Activated T-helper 1 cell treated with Interleukin-2 at 50 U/mL for 16 hours (primary cell): ENCODE measurements at places on chromosomes 2 and 18.

DNA sequence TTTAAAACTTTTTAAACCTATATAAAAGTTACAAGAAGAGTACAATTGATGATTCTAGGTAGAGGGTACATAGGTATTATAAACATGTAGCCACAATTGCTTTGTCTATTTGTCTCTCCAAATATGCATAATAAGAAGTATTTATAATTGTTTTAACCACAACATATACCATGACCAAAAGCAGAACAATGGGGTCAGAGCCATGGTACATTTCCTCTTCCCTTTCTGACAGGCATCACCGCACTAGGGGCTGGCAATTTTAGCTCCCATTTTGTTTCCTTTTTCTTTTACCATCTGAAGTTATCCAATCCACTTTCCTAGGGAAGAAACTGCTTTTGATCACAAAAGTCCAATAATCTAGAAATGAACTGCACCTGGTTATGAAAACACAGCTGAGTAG lies 49.3 kb downstream of the TMX3 start:
- no peak for DNase-seq

DNA sequence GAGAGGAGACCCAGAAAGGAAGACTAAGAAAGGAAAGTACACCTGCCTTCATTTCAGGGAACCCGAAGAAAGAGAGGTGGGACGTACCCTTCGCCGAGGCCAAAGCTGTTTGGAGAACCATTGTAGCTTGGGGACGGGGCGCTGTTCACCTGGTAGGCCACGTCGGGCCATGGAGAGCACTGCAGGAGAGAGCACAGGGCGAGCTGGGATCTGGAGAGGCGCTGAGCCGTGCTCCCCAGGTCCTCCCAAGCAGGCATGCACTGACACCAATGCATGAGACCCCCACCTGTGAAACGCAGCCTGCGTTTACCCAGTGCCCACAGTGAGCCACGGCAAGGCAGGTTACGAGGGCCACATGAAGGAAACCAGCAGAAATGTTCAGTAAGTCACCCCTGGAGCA lies 45.5 kb downstream of the TFCP2L1 start:
- no peak for DNase-seq

DNA sequence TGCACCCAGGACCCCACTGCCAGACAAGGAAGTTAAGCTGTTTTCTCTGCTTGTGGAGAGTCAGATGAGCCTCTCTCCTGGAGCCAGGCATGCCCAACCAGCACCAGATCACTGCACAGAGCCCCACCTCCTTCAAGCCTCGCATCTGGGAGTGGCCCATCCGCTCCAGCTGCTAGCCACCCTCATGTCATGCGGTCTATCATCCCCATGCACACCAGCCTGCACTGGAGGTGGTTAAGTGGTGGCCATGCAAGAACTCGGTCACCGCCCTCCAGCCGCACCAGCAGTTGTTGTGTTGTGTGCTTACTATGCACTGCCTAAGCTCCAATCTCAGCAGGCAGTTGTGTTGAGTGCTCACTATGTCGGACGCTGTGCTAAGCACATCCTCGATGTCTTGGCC lies 177.9 kb upstream of the SLC14A2 start:
- no peak for DNase-seq

- no peak for DNase-seq
These were observed 302.3 kb downstream of the IRS1 start for GRCh38 chr2:226497146-226497909.

GRCh38 chr18:3931542-3932112 lies 481.7 kb downstream of the TGIF1 start:
- no peak for DNase-seq

GRCh38 chr18:22174341-22175145 lies 5.2 kb downstream of the GATA6 start:
- no peak for DNase-seq

- DNase-seq = no peak
These were observed 107.6 kb upstream of the CYRIA start for GRCh38 chr2:16773080-16773713.

DNA sequence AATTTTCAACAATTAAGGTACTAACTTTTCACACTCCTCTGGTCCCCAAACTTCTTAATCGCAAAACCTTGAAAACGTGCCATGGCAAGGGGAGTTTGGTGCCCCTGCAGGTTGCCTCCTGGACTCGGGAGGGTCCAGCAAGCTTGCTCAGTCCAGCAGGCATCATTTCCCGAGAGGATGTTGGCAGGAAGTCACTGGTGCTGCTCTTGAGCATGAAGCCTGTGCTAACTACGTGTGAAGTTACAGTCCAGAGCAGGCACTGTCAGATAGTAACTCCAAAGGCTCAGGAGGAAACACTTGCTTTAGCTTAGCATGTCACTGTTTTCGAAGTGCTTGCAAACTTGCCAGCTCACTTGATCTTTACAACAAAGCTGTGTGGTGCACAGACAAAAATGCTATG lies 215.4 kb downstream of the MYCN start:
- no peak for DNase-seq

GRCh38 chr2:200272320-200272719 lies 34.2 kb upstream of the SPATS2L start:
- DNase-seq = no peak

DNA sequence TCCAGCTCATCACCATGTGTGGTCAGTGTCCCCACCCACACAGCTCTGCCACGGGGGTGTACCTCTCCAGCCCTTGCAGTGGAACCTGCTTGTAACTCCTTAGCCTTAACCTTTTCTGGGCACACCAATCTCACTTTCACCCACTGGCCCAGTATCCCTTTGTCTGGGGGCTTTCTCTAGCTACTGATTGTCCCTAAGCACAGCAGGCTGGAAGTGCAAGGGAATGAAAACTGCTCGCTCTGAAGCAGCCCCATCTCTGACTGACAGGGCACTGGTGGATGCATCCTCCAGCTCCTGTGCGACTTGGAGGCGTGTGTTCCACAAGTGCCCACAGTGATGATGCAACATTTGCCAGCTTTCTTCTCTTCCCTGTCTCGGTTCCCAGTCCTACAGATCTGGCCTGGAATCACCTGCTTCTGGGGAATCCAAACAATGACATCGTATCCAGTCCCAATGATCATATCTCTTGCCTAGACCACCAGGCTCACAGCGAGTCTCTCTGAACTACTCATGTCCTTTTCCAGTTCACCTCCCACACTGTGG lies 33.6 kb downstream of the SCTR start:
- no peak for DNase-seq

GRCh38 chr2:132975193-132976105 lies 305.4 kb upstream of the LYPD1 start:
- DNase-seq = no peak

DNA sequence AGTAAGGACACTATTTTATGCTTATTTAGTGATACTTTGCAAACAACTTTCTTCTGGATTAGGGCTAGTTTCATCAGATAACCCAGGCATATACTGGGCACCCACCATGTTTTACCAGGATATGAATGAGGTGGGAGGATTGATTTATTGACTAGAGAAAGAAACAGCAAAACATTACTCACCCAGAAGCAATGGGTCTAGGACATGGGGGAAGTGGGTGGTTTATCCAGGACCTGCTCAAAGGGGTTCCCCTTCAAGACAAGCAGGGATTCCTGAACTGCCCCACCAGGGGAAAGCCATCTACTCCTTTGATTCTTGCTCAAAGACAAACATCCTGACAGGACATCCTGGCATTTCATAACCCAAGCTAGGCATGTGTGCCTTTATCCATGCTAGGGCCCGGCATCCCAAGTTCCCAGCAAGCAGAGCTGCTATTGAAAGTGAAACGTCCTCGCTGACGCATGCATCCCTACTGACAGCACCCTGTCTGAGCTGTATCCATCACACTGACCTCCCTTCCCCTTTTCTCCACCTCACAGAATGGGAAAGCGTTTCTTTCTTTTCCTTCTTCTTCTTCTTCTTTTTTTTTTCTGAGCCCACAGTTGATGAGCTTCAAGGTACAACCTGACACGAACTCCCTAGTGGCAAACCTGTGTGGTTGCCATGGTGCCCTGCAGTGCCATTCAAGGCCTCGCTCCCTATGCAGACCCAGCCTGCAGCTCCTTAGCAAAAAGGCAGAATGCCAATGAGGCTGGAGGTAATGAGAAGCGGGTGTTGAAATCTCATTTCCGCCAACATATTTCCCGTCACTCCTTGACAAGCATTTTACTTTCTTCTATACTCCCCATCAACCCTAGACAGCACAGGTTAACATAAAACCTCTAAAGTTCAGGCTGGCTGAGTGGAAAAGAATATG lies 70.5 kb downstream of the CLHC1 start:
- DNase-seq = no peak

DNA sequence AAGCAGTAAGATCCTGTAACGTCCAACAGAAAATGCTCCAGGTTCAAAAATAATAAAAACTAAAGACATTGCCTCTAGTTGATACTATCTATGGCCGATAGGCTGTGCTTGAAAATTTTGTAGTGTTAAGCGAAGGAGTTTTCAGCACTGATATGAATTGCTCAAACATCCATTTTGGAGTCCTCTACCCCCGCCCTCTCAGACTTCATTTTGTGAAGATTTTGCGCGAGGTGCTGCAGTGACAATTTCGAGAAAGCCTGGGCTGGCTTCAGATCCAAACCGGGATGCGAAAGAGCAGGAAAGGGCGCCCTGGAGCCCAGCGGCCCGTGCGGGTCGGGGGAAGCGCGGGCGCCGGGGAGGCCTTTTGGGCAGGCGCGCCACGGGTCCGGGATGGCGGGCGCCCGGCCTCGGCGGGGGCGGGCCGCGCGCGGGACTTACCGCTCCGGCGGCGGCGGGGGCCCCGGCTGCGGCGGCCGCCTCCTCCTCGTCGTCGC lies 1.8 kb downstream of the SP3 start:
- no peak for DNase-seq

DNA sequence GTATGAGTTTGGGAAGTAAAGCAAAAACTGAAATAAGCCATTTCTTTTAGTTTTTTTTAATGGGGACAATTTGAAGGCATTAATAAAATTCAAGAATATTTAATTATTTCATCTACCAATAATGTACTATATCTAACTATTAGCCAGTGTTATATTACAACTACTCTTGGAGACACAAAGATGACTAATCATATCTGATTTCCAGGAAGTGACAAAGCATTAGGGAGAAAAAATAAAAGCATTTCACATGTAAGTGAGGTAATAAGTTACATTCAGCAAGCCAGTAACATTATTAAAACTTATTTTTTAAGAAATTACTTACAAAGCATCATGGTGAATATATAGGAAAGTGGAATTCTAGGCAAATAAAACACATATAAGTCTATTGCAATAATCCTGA lies 781.3 kb upstream of the NRXN1 start:
- no peak for DNase-seq

DNA sequence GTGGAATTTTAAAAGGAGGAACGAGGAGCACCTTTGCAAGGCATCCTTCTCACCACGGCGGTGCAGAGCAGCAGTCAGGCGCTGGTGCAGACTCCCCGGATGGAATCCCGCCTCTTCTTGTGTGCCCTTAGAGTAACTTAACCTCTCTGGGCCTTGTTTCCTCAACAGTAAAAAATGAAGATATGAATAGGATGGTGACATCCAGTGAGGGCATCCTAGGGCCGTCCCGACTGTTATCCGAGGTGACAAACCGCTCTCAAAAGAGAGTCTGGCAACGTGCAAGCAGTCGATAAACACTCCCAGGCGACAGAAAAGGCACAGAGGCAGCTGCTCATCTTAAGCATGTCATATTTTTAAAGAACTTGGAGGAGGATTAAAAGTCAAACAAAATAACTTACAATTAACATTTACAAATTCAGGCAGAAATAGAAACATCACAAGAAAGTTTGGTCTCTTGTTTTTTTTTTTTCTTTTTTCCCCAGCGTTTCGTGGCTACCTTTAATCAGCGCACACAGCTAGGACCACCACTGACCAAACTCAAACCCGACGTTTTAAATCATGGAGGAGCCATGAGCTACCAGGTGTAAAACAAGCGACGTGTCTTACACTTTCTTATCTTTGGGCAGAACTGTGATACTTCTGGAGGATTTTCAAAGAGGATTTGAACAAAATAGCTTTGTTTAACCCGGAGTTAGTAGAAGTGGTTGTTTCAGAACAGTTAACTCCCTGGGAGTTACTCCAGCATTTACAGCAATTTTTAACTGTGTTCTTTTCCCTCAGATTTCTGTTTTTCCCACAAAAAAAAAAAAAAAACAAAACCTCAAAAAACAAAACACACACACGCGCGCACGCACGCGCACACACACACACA lies 2.1 kb downstream of the MBP start:
- DNase-seq = no peak

GRCh38 chr18:22536558-22536957 lies 118.8 kb upstream of the CTAGE1 start:
- DNase-seq = no peak
